Muscle of leg (tissue), 16 donors: ENCODE measurements at places on chromosomes 2 and 18.
A peak's percentile ranks its signal among the peaks of the same experiment; 100 is the strongest.

GRCh38 chr2:158270536-158270935 is 168.9 kb downstream of the UPP2 start:
- peak; percentile 34 for DNase-seq

GRCh38 chr2:143477714-143478443 is 348.7 kb downstream of the ARHGAP15 start:
- DNase-seq: no peak

DNA sequence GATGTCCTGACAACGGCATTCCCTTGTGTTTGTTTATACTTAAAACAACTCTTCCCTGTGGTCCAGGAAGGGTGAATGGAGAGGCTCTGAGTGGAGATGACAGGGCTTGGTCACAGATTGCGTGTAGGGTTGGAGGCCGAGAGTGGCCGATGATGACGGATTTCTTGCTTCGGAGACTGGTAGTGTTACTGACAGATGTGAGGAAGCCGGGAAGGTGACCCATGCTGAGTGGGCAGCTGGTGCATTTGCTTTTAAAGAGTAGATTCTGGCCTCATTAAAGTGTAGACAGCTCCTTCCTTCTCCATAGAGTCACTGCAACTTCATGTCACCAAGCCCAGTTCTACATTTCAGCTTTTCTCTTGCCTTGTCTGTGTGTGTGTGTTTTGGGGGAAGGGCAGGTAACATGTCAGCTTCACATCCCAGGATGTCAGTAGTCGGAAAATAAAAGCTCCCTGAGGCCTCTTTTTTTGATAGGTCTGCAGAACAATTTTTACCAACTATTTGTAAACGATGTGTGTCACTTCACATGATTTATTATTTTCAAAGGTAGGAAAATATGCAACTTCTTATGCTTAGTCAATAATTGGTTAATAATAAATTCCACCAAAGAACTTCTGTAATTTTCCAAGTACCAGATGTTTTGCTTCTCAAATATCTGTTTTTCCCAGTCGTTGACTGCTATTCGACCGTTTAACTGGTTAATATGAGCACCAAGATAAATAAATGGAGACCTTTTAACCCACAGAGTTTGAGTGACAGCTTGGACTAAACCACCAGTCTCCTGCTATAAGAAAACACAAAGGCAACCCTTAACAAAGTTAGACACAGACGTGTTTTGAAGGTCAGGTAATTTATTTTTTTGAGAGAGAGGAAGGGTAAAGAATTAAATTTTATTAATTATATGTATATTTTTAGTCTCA is 436.9 kb downstream of the SLC4A3 start:
- DNase-seq: no peak

- DNase-seq: peak; percentile 62
Observed at GRCh38 chr18:24014986-24015638, 558 bp downstream of the TTC39C start.

DNA sequence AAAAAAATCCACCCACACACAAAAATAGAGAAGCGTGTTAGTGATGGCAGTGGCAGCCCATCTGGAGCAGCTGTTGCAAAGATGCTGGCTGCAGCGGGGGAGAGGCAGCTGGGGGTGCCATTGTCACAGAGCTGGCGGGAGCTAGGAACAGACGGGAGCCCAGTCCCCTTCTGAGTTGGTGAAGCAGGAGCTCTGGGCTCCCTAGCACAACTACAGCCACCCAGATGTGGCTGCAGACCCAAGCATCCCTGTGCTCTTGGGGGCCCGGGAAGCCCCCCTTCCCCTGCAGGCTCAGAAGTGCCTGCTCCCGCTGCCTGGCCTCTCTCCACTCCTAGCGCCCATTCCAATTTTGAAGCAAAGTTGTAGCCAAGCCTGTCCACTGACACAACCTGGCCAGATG is 366.6 kb upstream of the MC4R start:
- no peak for DNase-seq
